ENCODE measurements at places on chromosomes 5 and 9. TPM values are rescaled to one million over a fixed set of nuclear protein-coding genes. Genes with fewer than 3 reads are reported as not detected.

Gene C9orf85
- 22.2 TPM for total RNA-seq

Gene SPINK13
- total RNA-seq, result not detected

Gene DEPDC1B
- 10.0 TPM for total RNA-seq

Gene SPATA31A5
- not detected for total RNA-seq

Gene LCN6
- total RNA-seq, result not detected

Gene STOM
- 145 TPM for total RNA-seq

Gene FOXD4L6
- 1.4 TPM for total RNA-seq

Gene PCDHB2
- total RNA-seq, result under 0.01 TPM

Gene RNF130
- 56.7 TPM for total RNA-seq

Gene ANKRD20A1
- total RNA-seq, result not detected

Gene LTC4S
- total RNA-seq, result 7.0 TPM

Gene ZNF483
- total RNA-seq, result 0.13 TPM

Gene LEAP2
- total RNA-seq, result 0.32 TPM

Gene DDX4
- total RNA-seq, result not detected

Gene CCDC69
- total RNA-seq, result 3.5 TPM

Gene KCNV2
- not detected for total RNA-seq

Gene ASPN
- not detected for total RNA-seq

Gene SHISAL2B
- total RNA-seq, result not detected

Gene PCDHB10
- total RNA-seq, result 0.13 TPM

Gene CAVIN4
- 1.9 TPM for total RNA-seq

Gene PCDHA13
- total RNA-seq, result not detected

Gene FGF18
- total RNA-seq, result not detected
